NCI-H1436 (cell line): ENCODE measurements at places on chromosomes 6 and 20.

DNA sequence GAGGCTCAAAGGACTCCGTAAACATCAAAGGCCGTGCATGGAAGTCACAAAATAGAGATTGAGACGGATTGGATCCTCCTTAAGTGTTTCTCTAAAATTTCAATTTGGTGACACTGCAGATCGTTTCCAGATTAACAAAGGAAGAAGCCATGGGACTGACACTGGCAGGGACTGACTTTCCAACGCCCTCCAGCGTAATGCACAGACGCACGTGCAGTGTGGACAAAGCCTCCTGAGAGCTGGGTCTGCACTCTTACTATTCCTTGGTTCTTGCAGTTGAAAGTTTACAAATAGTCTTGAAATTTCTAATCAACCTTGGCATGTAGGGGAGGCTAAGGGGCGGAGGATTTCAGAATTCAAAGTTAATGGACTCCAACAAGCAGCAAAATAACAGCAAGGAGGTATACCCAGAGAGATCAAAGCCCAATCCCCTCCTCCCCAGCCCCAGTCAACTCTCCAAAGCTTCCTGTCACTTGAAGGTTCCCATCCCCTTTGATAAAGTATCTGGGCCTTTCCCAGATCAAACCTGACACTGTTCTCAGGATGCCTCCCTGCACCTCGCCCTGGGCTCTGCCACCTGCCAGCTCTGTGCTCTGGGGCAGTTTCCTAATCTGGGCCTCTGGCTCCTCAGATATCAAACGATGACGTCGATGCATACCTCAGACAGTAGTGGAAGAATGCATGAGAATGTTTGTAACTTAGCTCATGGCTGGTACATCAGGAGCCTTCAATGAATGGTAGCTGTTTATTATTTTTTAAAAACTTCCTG, 106.5 kb upstream of the TRAF3IP2 start:
- no peak for DNase-seq

GRCh38 chr6:84772428-84773132, 8.2 kb upstream of the TBX18 start:
- no peak for DNase-seq

GRCh38 chr6:12751694-12752325, 35.2 kb downstream of the PHACTR1 start:
- no peak for DNase-seq

GRCh38 chr6:165768961-165769360, 105.9 kb upstream of the PDE10A start:
- no peak for DNase-seq

- no peak for DNase-seq
Measured at GRCh38 chr20:50223039-50224005, 32.7 kb downstream of the CEBPB start.

- no peak for DNase-seq
Measured at GRCh38 chr6:72931325-72931887, 293.9 kb downstream of the KHDC1L start.

GRCh38 chr6:5481750-5482149, 220.4 kb downstream of the FARS2 start:
- DNase-seq: no peak

DNA sequence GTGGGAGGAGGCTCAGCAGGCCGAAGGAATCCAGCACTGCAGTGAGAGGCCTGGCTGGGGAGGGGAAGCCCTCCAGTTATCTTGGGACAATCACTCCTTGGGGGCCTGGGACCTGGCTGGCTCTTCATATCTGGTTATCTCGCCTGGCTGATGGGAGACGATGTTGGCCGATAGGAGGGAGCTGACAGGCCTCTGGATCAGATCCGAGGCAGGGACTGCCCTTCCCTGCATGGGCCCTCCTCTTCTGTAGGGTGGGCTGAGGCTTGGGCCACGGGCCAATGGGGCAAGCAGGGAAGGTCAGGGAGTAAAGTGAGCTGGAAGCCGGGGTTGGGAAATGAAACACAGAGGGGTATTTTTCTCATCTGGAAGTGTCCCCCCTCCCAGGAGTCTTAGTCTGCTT, 25.2 kb downstream of the MANBAL start:
- DNase-seq: no peak

DNA sequence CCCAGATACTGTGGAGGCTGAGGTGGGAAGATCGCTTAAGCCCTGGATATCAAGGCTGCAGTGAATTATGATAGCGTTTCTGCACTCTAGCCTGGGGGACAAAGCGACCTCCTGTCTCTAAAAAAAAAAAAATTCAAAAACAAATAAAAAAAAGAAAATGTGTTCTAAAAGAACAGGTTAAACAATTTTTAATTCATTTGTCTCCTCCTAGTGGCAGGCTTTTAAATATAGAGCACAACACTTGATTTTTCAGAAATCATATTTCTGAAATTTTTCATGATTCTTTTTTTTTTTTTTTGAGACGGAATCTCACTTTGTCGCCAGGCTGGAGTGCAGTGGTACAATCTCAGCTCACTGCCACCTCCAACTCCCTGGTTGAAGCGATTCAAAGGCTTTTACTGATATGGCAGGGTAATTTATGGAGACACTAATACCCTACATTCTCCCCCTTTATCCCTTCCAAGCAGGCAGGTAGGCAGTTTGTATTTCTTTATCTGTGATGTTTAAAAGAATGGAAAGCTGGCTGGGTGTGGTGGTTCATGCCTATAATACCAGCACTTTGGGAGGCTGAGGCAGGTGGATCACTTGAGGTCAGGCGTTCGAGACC, 8.7 kb upstream of the GTF3C6 start:
- DNase-seq: peak; percentile 1
